ENCODE measurements at places on chromosomes 7 and 10.

GRCh38 chr7:84631913-84632312 is 437.3 kb upstream of the SEMA3A start:
- no peak for DNase-seq

DNA sequence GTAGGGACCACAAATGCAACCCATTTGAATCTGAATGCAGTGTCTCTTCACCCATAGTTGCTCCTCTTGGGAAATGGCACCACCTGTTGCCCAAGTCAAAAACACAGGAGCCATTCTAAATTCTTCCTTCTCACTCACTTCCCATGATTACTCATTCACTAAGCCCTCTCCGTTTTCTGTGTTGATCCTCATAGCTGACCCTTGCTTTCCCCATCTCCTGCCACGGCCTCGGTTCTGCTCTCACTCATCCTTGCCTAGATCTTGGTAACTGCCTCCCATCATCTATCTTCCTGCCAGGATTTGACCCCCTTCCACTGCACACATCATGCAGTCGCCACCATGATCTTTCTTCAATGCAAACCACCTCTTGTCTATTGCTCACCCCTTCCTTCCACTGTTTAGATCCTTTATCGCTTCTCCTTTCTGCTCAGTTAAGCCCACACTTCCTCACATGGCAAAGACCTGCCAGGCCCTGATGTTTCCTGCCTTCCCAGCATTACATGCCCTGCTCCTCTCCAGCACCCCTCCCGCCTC is 19.0 kb upstream of the CPN1 start:
- peak; percentile 30 for DNase-seq

DNA sequence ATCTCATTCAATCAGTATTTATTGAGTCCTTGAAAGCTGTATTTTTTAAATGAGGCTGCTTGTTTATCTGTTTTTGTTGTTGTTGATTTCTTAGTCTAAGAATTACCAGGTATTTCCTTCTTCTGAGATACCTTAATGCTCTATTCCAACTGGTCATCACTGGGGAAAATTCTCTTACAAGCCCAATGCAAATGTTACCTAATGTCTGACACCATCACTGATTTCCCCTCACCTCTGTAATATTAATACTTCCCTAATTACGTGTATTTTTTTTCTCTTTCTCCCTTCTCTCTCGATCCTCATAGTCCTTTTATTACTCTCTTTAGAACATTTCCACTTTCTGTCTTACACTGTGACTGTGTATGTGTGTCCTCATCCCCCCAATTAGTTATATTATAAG is 13.9 kb downstream of the HDAC9 start:
- DNase-seq: no peak

DNA sequence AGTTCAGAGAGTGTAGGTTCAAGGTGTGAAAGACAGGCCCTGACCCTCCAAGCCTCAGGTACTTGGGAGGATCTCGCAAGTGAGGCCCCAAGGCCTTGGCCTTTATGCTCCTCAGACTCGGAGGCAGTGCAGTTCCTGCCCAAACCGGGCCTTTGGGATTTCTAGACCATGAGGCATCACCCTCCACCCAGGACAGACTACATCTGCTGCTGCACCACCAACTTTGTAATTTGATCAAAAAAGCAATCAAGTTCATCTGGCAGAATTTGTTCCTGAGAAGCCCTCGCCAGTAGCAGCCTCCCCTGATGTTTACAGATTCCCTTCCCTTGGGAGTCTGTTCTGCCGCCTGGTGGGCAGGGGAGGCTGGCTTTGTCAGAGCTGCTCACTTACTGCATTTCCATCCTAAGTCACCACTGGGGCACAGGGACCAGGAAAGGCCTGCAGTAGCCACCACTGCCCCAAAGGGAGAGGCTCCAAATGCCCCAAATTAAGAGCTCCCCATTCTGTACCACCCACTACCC is 2.1 kb downstream of the CAMK2G start:
- no peak for DNase-seq

DNA sequence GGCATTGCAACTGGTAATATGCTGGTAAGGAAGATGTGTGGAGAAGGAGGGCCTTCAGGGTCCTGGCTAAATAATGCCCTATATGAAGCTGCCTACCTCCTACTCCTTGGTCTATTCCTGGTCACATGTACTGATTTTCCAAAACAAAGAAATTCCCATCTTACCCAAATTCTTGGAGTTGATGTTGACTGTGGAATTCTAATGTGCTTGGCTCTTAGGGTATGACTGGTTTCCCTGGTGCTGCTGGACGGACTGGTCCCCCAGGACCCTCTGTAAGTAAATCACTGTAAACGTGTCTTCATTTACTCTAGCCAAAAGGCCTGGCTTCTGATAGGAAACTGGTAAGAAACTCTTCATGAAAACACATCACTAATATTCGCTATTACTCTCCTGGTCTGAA is 27.0 kb downstream of the COL1A2 start:
- DNase-seq: no peak

DNA sequence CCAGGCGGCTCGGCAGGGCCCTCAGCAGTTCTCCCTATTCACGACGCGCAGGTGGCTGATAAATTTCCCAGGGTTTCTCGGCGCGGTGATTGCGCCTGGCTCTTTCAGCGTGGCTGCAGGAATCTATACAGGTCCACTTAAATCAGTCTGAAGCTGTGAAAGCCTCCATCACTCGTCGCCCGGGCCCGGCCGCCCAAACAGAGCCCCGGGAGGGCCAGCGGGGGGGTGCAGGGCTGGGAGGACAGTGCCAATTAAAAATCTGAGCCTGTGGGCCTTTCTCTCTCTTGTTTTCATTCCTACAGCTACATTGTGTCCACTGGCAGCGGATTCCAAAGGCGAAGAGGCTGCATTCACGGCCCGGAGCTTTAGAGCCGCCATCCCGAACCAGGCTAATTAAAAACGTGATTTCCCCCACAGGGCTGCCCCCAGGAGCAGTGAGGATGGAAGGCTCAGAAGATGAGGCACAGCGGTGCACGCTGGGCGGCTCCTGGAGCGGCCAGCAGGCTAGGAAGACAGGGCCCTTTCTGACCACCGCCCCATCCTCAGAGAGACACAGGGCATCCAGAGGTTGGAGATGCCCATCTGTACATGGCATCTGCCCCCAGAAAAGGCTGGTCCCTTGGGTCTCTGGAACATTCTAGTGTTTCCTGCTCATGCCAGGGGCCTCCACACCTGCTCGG is 100.7 kb downstream of the FAM53B start:
- no peak for DNase-seq

- DNase-seq: no peak
Observed at GRCh38 chr7:99310004-99310403, 15.7 kb upstream of the ARPC1A start.

GRCh38 chr10:72605122-72605521 is 20.8 kb downstream of the MICU1 start:
- DNase-seq: no peak

DNA sequence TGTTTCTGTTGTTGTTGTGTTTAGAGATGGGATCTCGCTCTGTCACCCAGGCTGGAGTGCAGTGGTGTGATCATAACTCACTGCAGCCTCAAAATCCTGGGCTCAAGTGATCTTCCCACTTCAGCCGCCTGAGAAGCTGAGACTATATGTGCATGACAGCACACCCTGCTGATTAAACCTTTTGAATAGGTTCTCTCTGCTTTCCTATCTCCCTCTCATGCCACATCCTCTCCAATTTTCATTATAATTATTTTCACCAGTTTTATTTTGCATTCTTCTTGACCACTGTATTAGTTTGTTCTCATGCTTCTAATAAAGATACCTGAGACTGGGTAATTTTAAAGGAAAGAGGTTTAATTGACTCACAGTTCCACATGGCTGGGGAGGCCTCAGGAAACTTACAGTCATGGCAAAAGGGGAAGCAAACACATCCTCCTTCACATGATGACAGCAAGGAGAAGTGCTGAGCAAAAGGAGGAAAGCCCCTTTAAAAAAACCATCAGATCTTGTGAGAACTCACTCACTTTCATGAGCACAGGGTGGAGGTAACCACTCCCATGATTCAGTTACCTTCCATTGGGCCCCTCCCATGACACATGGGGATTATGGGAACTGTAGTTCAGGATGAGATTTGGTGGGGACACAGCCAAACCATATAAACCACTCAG is 12.9 kb downstream of the AGK start:
- no peak for DNase-seq

All from HTR-8/SVneo (cell line).